ENCODE measurements at places on chromosomes 4 and X.

DNA sequence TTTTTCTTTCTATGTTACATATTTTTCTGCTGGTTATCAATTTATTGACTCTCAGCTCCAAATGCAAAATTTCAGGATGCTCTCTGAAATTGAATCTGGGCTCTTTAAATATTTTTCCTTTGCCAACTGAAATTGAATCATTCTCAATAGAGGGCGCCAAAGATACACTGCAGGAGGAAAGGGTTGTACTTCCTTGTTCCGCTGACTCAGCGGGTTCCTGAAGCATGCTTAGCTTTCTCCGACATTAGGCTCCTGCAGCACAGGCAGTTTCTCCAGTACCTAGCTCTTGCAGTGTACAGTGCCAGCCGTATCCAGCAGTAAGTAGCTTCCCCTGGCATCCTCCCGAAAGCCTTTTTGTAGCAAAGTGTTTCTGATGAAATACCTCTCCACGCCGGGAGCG lies 28.8 kb upstream of the CFAP47 start:
- DNase-seq: peak; percentile 63

- peak; percentile 50 for DNase-seq
Observed at GRCh38 chr4:136864604-136865185, 667.6 kb downstream of the PCDH18 start.

DNA sequence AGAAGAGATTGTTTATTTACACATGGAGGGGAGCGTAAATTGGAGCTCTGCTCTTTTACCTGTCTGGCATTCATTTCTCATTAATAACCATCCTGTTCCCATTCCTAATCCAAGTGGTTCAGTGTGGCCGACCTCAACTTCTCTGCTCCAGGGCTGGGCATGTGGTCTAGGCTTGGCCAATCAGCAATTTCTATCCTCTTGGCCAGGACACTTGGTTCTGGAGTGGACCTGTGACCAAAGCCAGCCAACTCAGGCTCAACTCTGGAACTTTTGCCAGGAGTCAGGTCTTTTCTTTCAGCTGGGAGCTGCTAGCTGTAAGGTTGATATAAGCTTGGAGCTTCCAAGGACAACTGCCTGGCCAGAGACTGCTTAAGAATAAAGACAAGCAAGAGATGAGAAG lies 15.6 kb upstream of the RASL11B start:
- no peak for DNase-seq

DNA sequence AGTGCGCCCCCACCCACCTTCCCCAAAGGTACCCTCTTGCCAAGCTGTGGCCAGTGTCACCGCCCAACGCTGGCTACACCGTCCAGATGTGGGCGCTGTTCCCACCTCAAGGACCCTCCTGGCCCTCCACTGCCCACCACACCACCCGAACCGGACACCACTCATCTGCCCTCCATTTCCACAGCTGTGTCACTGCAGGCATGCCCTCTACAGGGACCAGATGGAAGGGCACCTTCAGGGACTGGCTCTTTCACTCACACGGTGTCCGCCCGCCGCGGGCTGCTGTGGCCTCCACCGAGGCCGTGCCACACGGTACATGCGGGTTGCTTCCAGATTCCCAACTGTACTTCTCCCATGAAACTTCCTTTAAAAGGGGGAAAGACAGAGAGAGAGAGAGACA lies 87.7 kb downstream of the FAM53A start:
- no peak for DNase-seq

- peak; percentile 58 for DNase-seq
Observed at GRCh38 chrX:50579955-50580354, 109.3 kb upstream of the DGKK start.

DNA sequence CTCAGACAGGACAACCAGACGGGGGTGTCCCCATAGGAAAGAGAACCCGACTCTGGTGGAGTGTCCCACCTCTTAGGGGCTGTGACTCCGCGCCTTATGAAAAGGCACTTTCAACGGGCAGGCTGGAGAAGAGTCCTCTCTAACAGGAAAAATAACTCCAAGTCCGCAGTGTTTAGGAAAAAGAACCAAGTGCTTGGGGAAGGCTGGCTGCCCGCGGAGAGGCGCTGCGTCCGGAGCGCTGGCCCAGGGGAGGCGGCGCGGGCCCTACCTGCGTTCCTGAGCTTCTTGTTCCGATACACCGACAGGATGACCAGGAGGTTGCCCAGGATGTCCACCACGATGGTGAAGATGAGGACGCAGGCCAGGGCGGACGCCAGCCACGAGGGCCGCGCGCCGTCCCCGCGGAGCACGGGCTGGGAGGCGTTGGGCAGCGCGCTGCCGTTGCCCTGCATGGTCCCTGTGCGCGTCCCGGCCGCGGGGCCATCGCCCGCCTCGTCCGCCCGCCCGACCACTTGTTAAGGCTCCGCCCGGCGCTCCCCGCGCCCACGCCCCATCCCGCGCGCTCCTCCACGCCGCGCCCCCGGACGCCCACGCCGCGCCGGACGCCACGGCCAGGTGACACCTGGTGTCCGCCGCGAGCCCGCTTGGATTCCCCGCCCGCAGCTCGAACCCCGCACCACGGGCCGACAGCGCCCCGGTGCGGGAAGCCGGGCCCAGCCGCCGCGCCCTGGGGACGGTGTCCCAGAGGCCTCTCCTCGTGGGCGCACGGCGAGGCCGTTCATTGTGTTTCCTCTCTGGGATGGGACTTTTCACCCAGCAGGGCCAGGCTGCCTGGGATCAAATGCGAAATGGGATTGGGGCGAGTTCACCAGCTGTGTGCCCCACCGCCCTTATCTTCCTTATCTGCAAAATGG lies at the start of gene MTNR1A:
TSS of gene MTNR1A (minus strand) at position 654 of the 914 bp plus-strand sequence. CDS start at position 452, 202 bp downstream.
- no peak for DNase-seq

DNA sequence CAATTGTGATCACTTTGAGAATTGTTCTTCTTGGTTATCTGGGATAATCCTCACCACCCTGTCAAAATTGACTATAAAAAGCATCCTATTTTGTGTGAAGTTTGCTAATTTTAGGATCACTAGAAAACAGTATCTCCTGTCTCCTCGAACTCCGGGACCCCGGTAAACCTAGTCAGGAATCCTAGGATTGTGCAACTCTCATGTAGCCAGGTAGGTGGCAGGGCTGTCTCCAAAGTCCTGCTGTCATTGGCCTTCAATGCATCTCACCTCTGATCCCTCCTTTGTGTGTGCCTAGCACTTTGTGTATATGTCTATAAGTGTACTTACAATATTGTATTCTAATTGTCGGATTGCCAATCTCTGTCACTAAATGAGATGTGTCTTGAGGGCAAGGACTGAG lies 1564.8 kb downstream of the RPA4 start:
- DNase-seq: no peak

- DNase-seq: no peak
Observed at GRCh38 chrX:23930894-23931604, 23.2 kb downstream of the CXorf58 start.

DNA sequence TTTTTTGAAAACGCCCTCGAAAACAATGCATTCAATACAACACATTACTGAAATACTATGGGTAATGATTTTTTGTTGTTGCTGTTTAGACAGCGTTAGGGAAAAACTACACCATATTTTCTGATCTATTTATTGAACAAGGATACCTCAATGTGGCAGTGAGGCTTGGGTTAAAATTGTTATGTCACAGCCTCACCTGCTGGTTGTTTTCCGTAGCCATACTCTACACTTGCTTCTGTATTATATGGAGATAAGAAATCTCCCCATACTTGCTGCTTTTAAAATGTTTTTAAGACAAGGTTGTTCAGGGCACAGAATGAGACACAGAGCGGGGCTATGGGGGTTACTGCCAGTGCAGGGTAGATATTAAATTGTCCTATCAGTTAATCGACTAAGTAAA lies 221.6 kb upstream of the FTHL17 start:
- no peak for DNase-seq

GRCh38 chr4:4864443-4864939 lies 5.0 kb downstream of the MSX1 start:
- DNase-seq: no peak

DNA sequence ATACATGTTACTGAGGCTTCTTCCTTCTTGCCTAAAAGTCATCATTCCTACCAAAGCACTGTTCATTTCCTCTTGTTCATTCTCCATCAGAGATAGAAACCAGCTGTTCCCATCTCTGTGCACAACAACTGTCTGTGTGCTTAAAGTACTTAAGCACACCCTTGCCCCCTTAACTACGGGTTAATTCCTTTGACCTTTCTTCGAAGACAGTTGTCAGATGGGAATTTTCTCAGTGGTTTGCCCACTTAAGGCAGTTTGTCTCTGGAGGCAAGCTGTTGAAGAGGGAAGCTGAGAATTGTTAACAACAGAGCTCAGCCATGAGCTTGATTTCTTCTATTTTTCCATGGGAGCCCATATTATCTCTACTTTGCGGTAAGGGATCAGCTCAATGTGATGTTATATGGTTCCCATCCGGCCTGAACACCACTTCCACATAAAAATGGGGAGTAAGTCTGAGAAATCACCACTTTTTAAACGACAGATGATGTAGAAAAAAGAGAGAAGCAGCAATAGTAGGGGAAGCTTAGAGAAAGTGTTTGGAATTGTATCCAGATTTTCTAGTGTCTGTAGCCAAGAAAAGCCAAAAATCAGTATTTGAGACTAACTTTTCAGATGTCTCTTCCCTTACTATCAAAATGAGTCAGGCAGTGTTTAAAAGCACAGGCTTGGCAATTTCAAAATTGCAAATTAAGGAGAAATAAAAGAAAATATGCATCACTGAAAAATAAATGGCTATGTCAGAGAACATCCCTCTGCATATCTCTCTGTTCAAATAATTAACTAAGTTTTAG lies 194.4 kb downstream of the SLIT2 start:
- peak; percentile 11 for DNase-seq

DNA sequence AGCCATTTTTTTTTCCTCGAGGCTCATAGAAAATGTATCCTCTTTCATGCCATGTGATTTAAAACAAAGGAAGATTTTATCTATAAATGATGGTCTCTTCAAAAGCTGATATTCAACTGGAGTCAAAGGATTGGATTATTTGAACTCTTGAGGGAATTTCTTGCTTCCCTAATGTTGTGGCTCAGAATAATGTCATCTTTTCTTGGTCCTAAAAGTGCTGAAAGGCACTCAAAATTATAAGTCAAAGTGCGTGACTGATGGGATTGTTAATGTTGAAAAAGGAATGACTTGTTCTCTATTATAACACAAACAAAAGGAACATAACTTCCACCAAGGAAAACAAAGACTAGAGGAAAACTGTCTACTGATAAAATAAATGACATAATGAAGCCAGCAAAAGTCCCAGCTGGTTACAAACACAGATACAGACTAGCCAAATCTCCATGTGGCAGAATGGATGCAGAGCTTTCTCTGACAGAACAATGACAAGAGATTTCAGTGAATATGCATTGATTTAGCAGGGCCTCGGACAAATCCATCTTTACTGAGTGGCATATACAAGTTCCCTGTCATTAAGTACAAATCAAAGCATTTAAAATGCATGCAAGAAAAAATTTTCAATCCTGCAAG lies 552.6 kb downstream of the GBA3 start:
- no peak for DNase-seq

- no peak for DNase-seq
Observed at GRCh38 chr4:29722253-29722652, 997.9 kb upstream of the PCDH7 start.

DNA sequence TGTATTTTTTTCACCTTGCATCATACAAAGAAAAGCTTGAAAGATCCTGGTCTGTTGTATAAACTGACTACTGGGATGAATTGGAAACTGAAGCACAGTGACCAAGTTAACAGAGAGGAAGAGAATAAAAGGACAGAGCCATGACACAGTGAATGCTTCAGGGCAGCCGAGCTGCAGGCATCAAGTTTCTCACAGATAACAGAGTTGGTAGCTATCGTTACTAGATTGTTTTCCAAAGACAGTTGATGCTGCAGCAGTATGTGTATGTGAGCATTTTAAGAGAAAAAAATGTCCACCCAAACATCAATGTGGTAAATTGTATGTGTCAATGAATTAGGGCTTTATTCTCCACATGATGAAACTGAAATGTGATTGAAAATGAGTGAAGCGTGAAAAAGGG lies 1032.7 kb downstream of the ADGRL3 start:
- DNase-seq: no peak

- DNase-seq: no peak
Observed at GRCh38 chr4:15500701-15501100, 31.0 kb downstream of the CC2D2A start.

DNA sequence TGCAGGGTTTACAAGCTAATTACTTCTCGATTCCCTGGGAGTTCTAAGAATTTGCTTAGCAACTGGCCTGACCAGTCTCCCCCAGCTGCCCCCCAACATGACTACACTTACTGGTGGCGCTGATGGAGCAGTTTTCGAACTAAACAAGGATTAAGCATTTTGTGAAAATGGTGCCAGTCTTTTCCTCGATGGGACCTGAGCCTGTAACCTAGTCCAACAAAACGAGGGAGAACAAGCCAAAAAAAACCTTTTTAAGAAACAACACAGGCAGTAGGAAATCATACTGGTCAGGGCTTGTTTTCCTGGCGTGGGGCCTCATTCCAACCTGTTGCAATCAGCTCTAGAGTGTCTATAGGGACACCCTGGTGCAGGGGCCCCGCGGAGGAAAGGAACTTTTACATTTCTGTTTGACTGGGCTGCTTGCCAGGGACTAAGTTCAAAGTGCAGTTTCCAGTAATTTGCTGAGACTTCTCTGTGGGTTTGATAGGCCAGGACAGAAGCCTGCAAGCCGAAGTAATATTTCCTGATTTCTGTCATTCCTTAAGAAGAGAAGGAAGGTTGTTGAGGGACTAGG lies 158.7 kb downstream of the SPRY1 start:
- DNase-seq: peak; percentile 20

- DNase-seq: no peak
Observed at GRCh38 chr4:110793890-110794554, 171.1 kb upstream of the PITX2 start.

- no peak for DNase-seq
Observed at GRCh38 chr4:57013543-57014120, 34.9 kb downstream of the POLR2B start.

DNA sequence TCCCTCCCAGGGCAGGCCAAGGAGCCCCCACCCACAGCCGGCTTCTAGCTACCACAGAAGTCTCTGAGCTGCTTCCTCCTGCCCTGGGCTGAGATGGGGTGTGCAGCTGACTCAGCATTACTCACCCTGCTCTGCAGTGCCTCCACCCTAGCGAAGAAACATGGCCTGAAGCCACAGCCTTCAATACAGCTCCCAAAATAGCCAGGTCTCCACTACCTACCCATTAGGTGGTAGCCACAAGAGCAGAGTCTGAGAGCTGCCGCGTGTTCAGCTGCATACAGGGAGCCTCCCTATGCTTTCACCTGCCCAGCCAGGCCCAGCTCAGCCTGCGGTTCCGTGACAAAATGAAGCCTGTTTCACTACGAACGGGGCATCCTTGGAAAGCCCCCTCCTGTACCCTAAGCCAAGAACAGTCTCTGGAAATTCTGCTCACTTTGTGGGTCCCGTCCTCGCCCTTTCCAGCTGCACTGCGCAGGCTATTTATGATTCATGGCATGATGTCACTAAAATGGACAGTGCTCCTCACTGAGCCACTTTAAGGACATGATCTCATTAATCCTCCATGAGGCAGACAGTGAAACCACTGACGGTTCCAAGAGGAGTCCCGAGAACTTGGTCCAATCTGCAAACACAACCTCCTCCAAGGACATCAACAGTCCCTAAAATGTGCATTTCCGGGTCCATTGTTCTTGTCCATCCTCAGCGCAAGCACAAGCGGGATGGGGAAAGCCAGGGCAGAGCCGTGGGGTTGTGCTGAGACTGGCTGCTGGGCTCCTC lies 20.2 kb downstream of the WDR1 start:
- DNase-seq: peak; percentile 95

Measured in RPMI7951 (cell line).